Naive thymus-derived CD8-positive, alpha-beta T cell (primary cell): ENCODE measurements at places on chromosomes 11 and 22. TPM values are rescaled to one million over a fixed set of nuclear protein-coding genes. Genes with fewer than 3 reads are reported as not detected.

GRCh38 chr11:19379465-19379864 lies 138.7 kb upstream of the E2F8 start:
- no peak for DNase-seq

CREB3L1 gene
- not detected for polyA plus RNA-seq

DNA sequence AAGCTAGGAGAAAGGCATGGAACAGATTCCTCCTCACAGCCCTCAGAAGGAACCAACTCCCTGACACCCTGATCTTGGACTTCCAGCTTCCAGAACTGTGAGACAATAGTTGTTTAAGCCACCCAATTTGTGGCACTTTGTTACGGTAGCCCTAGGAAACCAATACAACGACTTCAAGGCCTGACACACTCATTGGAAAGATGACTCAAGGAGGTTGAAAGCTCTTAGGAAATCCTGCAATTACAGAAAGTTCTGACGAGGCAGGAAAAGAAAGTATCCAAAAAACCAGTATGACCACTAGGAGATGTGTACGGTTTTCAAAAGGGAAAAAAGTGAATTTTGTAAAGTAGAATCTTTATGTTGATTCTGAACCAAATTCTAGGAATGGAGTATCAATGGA lies 161.4 kb downstream of the SWAP70 start:
- DNase-seq = no peak

DNA sequence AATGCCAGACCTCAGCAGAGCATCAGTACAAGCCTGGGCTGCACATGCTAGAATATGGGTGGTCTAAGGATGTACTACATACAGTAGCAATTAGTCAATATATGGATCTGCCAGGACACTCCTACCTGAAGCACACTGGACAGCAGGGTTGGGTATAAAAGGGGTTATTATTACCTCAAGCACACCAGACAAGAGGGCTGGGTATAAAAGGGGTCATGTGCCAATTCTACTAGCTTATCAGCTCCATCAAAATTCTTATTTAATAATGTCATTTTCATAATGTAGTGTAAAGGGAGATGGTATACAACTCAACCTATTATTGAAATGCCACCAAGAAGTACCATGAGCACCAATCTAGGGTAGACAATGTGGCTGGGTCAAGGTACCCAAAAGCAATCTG lies 44.7 kb upstream of the PRODH start:
- DNase-seq = no peak

DNA sequence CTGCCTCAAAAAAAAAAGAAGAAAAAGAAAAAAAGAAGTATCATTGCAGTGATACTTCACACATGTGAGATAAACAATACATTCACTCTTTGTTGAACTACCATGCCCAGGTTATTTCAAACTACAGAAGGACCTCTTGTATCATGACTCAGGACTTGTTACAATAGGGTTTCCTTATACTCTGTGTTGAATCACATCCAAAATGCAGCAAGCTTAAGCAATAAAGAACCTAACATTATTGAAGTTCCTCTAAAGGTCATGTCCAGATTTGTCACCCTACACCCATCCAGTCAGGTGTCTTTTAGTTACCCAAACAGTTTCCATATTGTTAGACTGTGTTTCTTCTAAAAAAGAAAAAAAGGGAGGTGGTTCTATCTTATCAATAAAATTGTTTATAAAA lies 26.9 kb upstream of the ALKBH3 start:
- no peak for DNase-seq

DNA sequence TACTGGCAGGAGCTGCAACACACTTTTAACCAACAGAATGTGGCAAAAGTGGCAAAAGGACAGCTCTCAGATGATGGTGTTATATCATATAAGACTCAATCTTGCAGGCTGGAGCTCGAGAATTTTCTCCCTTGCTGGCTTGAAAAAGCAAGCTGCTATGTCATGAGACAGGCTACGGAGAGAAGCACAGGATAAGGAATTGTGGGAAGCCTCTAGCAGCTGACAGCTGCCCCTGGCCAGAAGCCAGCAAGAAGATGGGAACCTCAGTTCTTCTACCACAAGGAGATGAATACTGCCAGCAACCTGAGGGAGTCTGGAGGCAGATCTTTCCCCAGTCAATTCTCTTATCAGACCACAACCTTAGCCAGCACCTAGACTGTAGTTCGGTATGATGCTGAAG lies 24.6 kb downstream of the FXYD6 start:
- DNase-seq = no peak

DNA sequence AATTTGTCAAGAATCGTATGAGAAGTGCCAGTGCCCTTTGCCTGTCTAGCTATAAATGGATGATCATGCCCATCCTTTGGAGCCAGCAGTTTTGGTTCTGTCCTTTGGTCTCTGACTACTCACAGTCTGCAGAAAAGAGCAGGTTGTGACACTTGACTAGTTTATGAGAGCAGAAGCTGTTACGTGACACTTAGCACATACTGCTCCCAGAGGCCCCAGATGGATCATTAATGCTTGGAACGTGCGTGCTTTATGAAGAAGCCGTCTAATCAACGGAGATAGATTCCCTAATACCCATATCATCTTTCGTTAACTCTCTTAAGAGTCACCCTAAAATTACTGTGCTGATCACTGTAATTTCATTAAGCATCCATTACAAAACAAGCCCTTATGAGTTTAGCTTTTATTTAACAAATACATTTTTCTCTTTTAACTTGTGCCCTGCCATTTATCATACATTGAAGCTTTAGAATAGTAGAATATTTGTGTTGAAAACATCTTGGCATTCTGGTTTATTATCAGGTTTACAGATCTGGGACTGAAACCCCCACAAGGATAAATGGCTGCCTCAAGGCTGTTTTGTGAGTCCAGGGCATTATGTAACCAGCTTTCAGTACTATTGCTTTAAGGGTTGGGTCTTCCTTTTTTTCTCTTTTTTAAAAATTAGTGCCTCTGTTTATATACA lies 47.0 kb upstream of the ADORA2A start:
- DNase-seq = no peak

WEE1 gene
- polyA plus RNA-seq = 0.33 TPM

DNA sequence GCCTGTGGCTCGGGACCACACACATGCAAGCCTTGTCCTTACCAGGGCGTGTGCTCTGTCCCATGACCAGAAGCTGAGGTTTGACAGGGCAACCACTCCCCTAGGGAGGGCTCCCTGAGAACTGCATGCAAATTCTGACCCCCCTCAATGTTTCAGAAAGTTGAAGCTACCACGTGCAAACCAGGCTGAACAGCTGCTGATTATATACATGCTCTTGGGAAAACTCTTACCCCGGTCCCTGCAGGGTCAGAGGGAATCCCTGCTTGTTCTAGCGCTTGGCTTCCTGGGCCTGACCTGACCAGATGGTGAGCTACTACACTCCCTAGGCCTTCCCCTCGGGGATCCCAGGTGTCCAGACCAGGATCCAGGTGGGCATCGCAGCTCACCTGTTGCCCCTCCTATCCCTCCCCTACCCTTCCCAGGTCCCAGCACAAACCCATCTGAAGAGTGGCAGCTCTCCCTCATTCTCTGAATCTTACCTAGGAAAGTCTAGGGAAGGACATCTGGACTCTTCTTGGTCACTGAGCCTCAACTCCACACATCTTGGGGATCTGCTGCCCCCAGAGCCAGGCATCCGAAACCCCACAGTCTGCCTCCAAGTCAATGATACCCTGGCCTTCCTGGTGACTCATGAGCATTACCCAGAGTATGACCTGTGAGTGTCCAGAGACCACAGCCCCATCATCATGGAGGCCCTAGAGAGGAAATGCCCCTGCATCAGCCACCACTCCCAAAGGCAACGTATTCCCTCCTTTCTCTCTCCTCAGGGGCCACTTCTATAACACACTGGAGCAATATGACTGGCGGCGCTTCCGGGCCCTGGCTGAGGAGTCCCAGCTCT lies 61.5 kb downstream of the BTG4 start:
- DNase-seq = no peak

GRCh38 chr11:61021661-61022212 lies 50.3 kb downstream of the CD6 start:
- peak; percentile 96 for DNase-seq

GRCh38 chr11:119551420-119552105 lies 128.6 kb upstream of the THY1 start:
- DNase-seq = no peak

DNA sequence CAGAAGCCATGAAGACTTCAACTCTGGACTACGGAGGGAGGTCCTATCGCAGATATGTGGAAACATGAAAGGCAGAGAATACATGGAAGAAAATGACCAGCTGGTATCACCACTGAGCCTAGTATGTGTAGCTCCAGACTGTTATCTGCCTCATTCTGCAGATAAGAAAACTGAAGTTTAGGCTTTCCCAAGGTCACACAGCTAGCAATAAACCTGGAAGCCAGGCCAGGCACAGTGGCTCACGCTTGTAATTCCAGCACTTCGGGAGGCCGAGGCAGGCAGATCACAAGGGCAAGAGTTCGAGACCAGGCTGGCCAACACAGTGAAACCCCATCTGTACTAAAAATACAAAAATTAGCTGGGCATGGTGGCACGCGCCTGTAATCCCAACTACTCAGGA lies 15.6 kb upstream of the VWCE start:
- no peak for DNase-seq

DNA sequence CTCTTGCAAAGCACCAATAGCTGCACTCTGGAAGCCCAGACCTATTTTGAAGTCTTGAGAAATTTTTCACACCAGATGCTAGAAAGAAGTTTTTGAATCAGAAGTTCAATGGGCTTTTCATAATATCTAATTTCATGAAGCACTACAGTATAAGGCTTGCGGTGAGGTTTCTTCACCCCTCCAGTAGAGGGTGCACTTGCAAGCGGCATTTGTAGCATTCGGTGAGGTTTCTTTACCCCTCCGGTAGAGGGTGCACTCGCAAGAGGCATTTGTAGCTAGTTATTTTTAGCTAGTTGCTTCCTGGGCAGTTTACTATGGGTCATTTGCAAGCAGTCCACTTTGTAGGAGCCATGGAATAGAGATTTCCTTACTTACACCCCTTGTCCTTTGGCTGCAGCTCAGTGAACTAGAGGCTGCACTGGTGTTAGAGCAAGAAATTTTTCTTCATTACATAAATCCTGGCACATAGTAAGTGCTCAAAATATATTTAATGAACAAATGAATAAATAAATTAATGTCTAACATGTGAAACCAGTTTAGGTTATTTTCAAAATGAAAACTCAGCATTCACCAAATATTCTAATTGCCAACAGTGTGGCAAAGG lies 7.8 kb upstream of the NOX4 start:
- DNase-seq = no peak

- DNase-seq = no peak
Measured at GRCh38 chr11:111419641-111420327, 40.7 kb upstream of the POU2AF1 start.

DNA sequence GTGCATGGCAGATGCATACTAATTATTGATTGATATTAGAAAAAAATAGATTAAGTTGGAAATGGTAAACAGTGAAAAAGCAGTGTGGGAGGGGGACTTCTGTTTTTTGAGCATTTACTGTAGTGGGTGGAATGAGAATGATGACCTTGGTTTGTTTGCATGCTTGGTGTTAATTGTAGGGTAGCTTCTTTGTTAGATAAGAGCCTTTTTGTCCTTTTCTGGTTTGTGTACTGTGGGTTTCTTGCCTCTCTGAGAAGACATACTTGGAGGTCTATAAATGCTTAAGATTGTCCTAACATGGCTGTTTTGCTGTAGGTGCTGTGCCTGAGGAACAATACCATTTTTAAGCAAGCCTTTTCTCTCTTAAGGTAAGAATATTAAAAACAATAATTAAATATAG lies 17.0 kb downstream of the MRPL48 start:
- no peak for DNase-seq

DNA sequence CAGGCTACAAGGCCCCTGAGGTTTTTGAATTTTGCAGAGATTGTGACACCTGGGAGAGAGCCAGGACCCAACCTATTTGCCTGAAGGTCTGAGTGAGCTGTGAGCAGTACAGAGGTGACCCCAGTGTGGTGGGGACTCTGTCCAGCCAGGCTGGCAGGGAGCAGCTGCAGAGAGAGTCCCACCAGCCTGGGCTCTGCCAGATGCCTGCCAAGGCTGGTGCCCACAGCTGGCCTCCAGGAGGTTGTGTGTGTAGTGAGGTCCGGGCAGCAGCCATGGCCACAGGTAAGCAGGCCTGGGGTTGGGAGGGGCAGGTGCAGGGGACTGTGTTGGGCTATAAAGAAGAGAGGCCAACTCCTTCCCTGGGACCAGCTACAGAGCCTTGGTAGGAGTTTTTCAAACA lies 144.8 kb downstream of the CRYBB2 start:
- no peak for DNase-seq

DNA sequence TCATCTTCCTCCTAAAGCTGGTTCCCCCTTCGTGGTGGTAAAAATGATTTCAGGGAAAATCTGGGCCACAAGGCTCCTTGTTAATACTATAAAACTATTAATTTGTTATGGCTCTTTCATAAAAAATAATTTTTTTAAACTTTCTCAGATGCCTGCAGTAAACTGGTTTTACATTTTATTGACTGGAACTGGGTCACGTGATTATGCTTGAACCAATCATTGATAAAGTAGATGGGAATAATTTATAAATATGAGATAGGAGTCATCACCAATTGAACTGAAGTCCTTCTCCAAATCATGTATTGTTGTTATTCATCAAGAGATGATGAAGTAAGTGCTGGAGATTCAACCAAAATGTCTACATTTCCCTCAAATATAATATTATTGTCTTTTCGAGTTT lies 138.4 kb downstream of the SLC17A6 start:
- no peak for DNase-seq

CD6 gene
- polyA plus RNA-seq = 150 TPM

DNA sequence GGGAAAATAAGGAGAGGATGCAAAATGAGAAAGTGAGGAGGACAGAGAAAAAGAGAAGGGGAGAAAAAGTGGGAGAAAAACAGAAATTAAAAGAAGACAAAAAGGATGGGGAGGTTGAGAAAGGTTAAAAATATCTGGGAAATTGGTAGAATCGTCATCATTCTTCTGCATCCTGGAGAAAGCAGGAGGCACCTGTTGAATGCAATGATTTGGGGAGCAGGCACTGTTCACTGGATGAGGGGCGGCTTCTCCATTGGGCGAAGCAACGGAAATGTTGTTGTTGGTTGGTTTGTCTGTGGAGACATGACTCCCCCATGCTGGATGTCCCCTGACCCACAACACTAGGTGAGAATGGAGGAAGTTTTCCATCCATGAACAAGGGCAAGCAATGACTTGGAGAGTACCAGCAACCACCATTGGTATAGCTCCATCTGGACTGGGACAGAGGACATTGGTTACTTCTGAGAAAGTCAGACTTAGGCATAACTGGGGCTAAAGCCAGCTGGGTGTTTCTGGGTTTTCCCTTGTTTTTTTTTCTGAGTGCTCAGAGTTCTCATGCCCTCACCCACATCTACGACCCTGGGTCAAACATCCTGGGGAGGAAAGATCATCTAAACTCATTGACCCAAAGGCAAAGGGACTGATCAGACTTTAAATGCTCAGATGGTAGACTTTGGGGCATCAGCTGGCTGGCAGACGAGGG lies 11.9 kb upstream of the CD44 start:
- no peak for DNase-seq
